CD4-positive, alpha-beta T cell treated with Interleukin-17A for 1 hour (primary cell): ENCODE measurements at places on chromosomes 5 and 9.

- DNase-seq, result no peak
These were observed 123.6 kb downstream of the SAXO1 start for GRCh38 chr9:18909140-18910018.

GRCh38 chr9:136156209-136157120 lies 37.8 kb upstream of the TMEM250 start:
- no peak for DNase-seq

- DNase-seq, result no peak
These were observed 296.5 kb downstream of the MAST4 start for GRCh38 chr5:66892716-66893115.

DNA sequence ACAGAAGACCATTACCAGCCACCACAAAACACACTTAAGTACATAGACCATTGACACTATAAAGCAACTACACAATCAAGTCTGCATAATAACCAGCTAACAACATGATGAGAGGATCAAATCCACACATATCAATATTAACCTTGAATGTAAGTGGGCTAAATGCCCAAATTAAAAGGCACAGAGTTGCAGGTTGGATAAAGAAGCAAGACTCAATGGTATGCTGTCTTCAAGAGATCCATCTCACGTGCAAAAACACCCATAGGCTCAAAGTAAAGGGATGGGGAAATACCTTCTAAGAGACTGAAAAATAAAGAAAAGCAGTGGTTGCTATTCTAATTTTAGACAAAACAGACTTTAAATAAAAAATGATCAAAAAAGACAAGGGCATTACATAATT lies 113.6 kb upstream of the CD180 start:
- no peak for DNase-seq

GRCh38 chr9:79292731-79293280 lies 279.0 kb upstream of the TLE4 start:
- no peak for DNase-seq

DNA sequence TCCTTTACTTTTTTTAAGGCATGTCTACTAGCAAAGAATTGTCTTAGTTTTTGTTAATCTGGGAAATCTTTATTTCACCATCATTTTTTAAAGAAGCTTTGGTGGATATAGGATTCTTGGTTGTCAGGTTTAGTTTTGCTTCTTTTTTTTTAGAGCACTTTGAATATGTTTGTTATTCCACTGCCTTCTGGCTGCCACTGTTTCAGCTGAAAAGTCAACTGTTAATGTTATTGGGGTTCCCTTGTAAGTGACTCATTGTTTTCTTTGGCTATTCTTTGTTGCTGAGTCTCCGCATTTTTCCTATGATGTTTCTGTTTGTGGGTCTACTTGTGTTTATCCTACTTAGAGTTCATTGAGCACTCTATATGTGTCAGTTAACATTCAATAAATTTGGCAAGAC lies 44.4 kb downstream of the PHAX start:
- no peak for DNase-seq

- DNase-seq, result no peak
These were observed 68.4 kb downstream of the GAPVD1 start for GRCh38 chr9:125329978-125330377.

- no peak for DNase-seq
These were observed 8.8 kb upstream of the LCP2 start for GRCh38 chr5:170306381-170306831.

DNA sequence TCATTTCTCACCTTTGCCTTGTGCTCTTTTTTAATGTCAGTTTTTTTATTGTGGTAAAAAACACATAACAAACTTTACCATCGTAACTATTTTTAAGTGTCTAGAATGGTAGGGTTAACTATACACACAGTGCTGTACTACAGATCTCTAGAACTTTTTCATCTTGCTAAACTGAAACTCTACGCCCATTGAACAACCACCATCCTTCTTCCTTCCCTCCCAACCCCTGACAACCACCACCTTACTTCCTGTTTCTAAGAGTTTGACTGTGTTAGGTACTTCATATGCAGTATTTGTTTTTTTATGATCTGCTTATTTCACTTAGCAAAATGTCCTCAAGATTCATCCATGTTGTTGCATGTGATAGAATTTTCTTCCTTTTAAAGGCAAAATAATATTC lies 54.9 kb downstream of the PSAT1 start:
- DNase-seq, result peak; percentile 18

DNA sequence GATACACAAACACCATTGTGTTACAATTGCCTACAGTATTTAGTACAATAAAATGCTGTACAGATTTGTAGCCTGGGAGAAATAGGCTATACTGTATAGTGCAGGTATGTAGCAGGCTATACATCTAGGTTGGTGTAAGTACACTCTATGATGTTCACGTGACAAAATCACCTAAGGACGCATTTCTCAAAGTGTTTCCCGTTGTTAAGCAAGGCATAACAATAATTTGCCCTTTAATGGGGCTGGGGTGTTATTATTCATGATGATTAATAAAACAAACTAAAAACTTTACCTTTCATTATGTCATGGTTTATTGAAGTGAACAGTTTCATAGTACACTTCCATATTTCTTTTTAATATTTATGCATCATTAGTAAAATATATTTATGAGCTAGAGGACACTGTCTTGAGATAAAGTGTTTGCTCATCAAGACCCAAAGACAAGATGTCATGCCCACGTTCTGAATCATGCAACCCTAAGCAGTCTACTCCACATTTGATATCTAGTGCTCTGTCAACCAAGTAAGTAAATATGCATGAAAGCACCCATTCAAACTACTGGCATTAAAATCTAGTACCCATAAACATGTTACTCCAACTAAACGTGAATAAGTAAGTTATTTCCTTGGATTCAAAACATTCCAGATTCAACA lies 220.5 kb downstream of the NR2F1-AS1 start:
- DNase-seq, result no peak

- no peak for DNase-seq
These were observed 57.6 kb downstream of the ANKRD55 start for GRCh38 chr5:56175488-56175887.

DNA sequence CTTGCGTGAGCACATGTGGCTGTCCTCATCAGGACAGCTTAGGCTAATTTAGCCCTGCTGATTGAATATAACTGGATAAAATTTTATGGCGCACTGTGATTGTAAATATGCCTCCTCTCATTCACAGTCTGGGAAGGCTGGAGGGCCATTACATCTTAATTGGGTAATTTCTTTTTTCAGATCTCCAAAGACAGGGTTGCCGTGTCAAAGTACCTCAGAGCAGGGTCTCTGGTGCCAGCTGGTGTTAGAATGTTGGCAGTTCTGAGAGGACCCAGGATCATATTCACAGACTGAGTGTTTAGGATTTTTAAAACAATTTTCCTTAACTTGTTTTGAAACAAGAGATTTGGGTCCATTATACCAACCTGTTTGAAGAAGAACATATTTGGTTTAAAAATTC lies 455.7 kb upstream of the TLE4 start:
- DNase-seq, result no peak

DNA sequence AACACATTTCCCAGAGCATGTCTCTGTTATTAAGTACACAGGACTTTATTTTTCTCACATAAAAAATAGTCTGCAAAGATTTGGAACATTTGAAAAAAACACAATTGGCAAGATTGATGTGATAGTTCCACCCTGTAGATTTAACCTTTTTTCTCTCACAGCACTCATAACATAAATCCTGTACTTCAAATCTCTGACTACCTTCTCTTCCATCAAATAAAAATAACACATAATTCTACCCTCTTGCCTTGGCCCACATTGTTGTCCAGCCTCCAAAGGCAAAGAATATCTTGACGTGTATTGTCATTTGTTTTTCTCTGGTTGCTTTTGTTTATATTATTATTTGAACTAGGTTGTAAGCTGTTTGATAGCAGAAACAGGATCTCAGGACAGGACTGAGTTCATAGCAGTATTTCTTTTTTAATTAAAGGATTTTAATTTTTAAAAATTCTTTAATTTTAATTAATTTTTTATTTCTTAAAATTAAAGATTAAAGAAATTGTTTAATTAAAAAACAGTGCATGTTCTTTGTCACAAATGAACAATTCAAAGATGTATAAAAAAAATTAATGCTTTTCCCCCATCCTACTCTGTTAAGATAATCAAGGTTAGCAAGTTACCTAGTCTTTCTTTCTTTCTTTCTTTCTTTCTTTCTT lies 69.1 kb upstream of the PCSK1 start:
- DNase-seq, result no peak

GRCh38 chr5:175590471-175590881 lies 67.4 kb upstream of the HRH2 start:
- peak; percentile 6 for DNase-seq

DNA sequence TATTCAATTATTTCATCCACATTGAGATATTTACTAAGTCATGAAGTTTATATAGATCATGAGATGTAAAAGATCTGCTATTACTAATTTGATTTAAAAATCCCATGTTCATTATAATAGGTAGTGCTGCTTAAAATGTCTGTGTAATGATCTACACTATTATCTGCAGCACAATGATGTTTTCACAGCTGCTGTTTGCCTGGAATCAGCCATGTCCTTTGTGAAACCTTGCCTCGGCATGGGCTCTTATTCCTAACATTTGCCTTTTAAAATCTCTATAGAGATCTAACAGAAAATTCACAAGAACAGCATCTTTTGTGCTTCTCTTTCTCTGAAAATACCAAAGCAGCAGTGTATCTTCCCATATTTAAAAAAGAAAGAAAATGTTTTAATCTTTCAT lies 444.6 kb downstream of the PTPRD start:
- no peak for DNase-seq

GRCh38 chr5:68862560-68862959 lies 231.3 kb upstream of the SLC30A5 start:
- no peak for DNase-seq

GRCh38 chr9:78510035-78510434 lies 213.1 kb downstream of the PSAT1 start:
- DNase-seq, result no peak

- no peak for DNase-seq
These were observed 1022.1 kb downstream of the CDH18 start for GRCh38 chr5:18965893-18966292.

DNA sequence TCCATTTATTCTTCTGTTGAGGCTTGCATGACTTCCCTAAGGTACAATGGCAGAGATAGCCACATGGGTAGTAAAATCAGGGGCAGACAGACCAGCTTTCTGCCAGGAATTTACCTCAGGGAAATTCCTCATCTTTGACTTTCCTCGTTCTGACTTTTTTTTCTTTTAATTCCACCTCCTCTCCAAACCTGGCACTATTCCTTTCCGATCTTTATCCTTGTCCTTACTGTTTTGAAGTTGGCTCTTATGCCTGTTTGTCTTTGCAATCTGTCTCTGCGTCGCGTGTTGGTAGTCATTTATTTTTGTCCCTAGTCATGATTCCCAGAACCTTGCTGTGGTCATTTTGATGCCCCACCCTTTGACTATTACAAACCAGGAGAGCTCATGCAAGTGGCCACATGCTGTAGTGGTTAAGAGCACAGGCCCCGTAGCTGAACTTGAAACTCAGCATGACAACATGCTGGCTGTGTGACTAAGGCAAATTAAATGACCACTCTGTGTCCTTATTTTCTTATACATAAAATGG lies 19.0 kb downstream of the TMC1 start:
- DNase-seq, result no peak

DNA sequence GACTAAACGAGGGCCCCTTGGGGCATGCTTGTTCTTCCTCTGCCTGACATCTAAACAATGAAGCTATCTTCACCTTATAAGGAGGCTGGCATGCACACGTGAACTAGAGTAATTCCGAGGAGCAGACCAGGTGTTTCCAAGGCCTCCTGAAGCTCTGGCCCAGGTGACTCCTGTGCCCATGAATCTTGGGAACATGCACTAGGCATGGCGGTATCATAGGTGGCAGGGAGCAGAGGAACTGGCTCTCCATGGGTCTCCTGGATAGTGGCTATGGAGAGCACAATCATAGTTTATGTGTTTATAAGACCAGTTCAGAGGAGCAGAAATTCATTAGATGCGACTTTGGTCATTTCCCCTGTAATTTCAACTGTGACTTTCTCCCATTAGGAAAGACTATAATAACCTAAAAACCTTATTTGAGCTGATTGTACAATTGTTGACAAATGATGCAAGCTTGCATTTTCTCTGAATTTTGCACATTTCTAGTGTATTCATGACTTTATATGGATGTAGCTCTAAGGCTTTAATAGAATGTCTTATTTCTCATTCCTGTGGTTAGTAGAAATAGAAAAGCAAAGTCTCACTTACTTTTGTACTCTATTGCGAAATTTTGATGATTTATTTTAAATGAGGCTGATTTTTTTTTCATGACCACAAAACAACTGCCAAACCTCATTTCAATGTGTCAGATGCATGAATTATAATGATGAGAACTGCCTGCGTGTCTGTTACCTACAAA lies 135.3 kb upstream of the RPS23 start:
- no peak for DNase-seq

- DNase-seq, result peak; percentile 57
These were observed 2.9 kb downstream of the STK10 start for GRCh38 chr5:172185096-172185461.

DNA sequence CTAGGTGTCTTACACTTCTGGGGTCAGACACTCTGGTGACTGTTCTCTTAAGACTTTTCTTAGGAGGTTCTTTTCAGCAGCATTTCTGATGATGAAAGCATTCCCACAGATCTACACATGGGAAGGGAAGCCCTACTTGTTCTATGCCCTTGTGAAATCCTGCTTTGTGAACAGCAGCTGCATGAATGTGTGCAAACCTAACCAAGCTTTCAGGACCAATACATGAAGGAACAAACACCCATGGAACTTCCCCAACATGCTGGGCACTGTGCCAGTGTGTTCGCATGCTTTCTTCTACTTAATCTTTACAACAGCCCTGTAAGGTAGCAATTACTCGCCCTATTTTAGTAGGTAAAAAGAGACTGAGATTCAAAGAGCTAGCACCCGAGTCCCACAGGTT lies 439.9 kb upstream of the KLF4 start:
- DNase-seq, result peak; percentile 16

GRCh38 chr5:120615967-120616645 lies 152.0 kb downstream of the PRR16 start:
- DNase-seq, result no peak

GRCh38 chr5:32263684-32264083 lies 49.1 kb downstream of the MTMR12 start:
- DNase-seq, result no peak

GRCh38 chr5:10832987-10833386 lies 72.0 kb upstream of the DAP start:
- no peak for DNase-seq

DNA sequence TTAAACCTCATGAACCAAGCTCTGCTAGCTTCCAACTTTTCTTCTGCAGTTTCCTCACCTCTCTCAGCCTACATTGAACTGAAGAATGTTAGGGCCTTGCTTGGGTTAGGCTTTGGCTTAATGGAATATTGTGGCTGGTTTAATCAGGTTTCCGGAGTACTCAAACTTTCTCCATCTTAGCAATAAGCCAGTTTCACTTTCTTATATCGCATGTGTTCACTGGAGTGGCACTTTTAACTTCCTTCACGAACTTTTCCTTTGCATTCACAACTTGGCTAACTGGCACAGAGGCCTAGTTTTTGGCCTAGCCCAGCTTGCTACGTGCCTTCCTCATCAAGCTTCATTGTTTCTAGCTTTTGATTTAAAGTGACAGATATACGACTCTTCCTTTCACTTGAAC lies 81.0 kb upstream of the MAST4 start:
- DNase-seq, result no peak
